ENCODE measurements at places on chromosomes 7 and 10.

DNA sequence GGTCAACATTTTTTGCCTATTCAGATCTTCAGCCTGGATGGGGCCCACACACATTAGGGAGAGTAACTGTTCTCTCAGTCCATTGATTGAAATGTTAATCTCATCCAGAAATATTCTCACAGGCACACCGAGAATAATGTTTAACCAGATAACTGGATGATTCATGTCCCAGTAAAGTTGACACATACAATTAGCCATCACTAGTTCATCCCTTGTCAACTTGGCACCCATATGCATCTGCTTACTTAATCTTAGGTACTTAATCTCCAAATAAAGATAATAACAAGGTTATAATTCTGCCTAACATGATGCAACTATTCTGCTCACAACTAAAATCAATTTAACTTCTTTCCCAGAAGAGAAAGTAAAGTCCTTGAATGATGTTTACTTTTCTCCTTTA is 502.6 kb downstream of the ADRA2A start:
- no peak for DNase-seq

- no peak for DNase-seq
Measured at GRCh38 chr7:3180604-3181003, 120.4 kb upstream of the SDK1 start.

DNA sequence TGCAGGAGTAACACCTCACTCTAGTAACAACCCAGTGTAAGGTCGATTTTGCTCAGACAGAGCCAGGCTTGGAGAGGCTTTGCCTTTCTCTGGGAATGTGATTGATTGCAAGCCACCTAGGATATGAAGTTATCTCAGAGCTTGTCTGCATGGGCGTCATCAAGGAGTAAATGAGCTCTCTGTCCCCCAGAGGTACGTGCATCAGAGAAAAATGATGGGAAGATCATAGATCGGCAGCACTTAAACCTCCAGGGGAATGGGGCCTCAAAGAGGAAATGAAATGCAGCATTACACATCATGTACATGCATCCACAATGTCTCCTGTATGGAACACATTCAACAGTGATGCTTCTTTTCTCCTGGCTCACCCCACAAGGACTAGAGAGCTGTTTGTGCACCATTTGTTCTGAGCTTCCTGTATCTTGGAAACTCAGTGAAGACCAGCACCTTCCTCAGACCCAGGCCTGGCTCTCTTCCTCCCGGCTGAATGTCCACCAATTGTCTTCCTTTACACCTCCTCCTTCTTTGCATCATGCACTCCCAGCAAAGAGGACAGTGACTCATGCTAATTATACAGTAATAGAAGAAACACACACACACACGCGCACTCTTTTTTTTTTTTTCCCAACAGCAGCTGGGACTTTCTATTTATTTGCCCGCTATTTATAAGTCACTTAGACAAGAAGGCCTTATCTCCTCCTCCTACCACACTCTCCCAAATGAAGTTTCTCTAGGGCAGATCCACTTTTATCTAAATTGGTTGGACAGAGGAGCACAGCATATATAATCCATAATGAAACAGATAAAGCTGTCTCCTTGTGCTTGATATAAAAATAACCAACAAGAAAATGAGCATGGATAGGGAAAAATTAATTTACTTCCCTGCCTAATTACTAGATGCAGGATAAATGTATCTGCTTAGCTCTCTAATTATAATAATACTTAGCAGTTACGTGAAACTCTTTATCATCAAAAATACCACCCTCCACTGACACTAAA is 990.7 kb downstream of the CCSER2 start:
- DNase-seq = no peak

GRCh38 chr10:103254538-103255325 is 9.0 kb downstream of the RPEL1 start:
- no peak for DNase-seq

- no peak for DNase-seq
Measured at GRCh38 chr10:131725581-131726069, 175.2 kb upstream of the PPP2R2D start.

GRCh38 chr10:33612551-33612950 is 278.1 kb upstream of the NRP1 start:
- DNase-seq = peak; percentile 72

- no peak for DNase-seq
Measured at GRCh38 chr10:927131-927530, 4.4 kb downstream of the LARP4B start.

GRCh38 chr7:37109016-37109683 is 339.5 kb downstream of the ELMO1 start:
- no peak for DNase-seq

DNA sequence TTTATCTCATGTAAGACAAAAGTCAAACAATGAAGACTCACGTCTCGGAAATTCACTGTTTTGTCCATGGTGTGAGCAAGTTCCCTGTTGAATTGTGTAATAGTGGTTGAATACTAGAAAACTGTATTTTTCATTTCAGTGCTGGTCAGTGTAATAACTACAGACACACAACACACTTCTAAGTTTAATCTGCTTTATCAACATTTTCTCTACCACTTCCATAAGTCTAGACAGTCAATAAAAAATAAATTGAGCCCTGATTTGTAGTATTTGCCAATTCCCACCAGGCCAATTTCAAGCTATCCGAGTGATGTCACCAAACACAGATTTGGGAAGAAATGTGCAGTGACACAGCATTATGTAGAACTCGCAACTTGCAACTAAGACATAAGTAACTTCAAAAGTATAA is 81.9 kb downstream of the GPR141 start:
- no peak for DNase-seq

DNA sequence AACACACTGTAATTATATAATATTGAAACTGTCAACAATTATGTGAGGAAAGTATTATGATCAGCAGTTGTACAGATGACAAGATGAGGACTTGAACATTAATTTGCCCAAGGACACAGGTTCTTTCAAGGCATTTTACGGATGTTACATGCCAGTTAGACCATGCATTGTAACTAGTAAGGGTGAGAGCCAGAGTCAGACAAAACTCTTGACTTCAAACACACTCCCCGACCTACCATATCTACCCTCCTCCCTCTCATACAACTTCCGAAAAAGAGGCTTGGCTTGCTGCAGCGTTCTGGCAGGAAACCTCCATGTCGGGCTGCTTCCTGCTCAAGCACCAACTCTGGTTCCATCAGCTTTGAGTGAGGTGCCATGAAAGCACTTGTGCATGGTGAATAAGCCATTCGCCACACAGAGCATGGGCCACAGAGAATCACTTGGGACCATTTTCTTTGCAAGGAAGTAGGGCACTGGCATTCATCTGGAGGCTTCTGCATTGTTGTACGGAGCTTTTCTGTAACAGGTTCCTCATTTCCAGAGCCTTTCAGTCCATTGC is 53.2 kb downstream of the FOXI2 start:
- DNase-seq = no peak

GRCh38 chr7:15305002-15305600 is 256.7 kb downstream of the AGMO start:
- DNase-seq = no peak

DNA sequence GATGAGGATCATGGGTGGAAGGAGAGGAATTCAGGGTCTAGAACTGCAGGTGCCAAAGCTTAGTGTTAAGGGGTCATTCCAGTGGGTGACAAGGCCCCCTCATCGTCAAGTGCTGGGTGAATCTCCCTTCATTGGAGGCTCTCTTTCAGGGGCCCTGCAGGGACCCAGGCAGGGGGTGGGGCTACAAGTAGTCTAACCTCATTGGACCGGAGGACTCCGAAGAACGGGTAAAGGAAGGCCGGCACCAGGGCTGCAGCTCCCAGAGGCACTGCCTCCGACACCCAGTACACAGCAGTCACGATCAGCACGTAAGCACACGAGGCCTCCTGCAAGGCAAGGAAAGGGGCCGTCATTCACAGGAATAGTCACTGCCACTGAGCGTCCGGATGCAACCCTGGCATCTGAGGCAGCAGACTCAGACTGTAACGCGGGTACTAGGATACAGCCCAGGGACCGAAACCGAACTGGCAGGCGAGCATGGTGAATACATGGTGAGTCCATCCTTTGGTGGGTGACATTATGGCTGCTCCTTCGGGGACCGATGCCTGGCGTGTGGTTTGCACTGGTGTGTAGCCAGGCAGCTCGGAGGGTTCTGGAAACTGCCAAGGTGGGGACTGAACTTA is 6.7 kb downstream of the SLC13A4 start:
- no peak for DNase-seq

DNA sequence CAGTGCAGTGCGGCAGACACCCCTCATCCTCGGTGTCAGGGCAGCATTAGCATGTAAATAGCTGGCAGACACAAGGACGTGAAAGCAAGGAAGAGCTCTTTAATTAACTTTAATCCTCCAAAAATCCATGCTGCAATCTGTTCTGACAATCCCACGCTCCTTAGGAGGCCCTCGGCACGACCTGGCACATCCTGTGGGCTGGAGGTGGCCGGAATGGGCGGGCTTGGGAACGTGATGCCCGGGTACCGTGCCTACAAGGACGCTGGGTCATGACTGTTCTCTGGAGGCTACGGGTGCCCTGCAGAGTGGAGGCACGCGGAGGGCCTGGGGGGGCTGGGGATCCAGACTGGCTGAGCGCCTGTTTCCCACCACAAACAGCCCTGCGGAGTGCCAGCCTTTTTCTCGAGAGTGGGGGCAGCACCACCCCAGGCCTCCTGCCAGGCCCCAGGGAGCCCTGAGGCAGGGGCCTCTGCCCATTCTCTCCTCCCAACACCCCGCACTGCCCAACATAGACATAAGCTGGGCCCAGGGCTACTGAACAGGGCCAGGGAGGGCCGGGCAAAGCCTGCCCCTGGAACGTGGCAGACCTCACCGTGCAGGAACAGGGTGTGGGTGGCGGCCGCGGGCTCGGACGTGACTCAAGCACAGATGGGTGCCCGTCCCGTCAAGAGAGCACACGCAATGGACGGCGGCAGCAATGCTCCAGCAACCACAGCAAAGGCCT is 189.3 kb downstream of the MAD1L1 start:
- no peak for DNase-seq

DNA sequence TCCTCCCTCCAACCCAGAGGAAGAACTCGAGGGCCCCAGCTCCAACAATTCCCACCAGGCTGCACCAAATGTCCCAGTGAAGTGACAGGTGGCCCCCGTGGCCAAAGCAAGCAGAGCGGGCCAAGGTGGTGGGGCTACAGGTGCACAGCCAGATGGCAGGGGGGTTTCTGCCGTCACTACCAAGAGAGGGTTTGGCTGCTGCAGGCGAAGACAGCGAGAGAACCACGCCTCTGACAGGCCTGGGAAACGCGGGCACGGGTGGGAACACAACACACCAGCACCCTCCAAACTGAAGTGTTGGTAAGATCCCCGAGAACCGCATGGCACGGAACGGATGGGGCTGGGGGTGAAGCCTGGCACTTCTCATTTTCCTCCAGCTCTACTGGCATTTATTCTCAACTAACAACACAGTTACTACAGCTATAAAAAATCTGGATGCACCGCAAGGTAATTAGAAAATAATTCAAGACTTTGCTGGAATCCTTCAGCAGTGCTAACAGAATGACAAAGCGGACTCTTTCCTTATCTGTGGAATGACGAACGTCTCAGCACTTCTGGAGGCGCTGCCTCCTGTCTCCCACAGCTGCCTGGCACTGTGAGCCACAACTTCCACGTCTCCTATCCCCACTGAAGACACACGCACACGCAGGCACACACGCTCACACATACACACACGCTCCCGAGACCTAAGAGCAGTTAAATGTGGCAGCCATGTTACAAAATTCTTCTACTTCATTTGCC is 167.9 kb downstream of the TCERG1L start:
- DNase-seq = no peak

DNA sequence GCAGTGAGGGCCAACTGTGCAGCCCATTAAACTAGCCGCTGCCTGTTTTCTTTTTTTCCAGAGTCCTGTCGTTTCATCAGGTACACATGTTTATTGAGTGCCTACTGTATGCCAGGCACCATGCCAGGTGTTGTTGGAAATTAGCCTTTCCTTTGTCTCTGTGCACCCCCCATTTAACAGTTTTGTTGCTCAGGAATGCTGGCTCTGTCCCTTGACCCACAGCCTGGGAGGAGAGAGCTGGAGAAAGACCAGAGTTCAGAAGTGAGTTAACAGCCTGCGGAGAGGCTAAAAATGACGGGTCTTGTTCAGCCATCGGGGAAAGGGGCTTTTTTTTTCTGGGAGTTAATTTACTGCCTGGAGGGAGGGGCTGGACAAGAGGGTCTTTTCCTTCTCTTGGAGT is 1.3 kb downstream of the LRMDA start:
- no peak for DNase-seq

GRCh38 chr7:115844857-115845256 is 185.7 kb downstream of the TFEC start:
- no peak for DNase-seq

- no peak for DNase-seq
Measured at GRCh38 chr10:70782086-70782745, 3.0 kb downstream of the TBATA start.

DNA sequence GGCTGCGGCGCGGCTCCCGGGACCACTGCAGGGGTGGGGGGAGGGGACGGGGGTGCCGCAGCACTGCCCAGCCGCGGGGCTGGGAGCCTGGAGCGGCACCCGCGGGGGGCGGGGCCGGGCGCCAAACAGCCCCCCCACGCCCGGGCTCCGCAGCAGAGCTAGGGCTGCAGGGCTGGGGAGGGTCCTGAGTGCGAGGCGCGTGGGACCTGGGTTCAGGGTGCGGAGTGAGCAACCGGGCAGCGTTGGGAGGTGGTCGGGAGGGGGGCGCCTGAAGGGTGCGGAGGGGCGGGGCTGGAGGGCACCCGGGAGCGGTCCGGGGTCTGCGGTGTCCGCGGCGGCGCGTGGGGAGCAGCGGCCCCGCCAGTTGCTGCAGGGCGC is 528 bp downstream of the CAMK2G start:
- no peak for DNase-seq

DNA sequence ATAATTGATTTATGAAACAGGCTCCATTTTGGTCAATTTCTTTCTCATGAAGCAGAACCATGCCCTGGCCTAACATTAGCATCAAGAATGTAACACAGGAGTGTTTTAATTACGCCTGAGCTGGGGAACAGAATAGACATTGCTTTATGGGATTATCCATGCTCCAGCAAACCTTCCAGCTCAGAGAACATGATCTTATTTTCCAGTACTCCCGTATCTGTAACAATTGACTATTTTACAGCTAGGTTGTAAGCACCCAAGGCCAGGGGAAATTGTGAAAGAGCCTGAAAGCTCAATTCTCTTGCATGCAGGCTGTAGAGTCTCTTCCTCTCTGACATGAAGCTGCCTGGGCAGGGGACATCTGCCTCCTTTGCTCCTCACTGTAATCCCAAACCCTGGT is 30.8 kb upstream of the CRYGN start:
- DNase-seq = no peak

DNA sequence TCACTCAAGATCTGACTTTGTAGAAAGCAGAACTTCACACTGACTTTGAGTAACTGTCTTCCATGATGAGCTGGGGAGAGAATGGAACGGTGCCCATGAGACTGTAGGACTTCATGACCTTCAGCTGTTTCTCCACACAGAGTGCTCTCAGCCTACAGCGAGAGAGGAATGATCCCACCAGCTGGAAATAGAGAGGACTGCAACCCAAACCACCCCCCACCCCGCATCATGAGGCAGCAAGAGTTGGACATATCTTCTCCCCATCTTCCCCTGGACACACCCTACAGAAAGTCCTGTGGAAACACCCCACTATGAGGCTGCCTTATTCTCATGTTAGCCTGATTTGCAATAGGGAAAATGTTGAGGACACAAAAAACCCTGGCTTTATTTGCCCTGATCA is 312.5 kb downstream of the PAXIP1 start:
- no peak for DNase-seq
